NCI-H2171 (cell line): ENCODE measurements at places on chromosomes 6 and 20.

DNA sequence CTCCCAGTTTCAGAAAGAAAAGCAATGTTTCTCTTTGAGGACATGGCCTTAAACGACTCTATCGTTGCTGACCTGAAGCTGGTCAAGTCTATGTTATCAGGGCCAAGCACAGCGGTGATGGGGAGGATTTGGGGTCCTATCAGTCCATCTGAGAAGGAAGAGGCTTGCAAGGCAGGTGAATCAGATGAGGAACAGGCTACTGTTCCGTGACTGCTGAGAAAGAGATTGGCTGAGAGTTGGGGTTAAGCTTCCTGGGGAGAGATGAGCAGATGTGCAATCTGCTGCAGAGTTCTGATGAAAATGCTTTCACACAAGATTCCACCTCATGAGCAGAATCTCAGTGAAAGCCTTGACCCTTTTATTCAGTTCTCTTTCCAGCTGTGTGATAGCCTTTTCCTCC is 168.3 kb upstream of the STMND1 start:
- DNase-seq: no peak

DNA sequence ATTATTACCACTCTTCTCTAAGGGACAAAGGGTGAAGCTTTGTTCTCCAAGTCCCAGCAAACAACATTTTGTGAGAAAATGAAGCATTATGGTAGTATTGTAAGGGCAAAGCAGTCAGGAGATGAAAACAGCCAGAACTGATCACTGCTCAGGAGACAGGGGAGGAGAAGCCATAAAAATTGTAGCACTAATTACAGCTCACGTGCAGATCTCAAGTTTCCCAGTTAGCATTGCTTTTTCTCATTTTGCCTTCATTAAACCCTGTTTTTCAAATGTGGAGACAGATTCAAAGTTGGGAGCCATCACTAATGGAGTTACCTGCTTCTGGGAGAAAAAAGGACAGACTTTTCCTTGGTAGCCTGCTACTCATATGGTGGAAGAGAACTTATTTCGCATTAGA is 210.9 kb upstream of the PDE10A start:
- no peak for DNase-seq

DNA sequence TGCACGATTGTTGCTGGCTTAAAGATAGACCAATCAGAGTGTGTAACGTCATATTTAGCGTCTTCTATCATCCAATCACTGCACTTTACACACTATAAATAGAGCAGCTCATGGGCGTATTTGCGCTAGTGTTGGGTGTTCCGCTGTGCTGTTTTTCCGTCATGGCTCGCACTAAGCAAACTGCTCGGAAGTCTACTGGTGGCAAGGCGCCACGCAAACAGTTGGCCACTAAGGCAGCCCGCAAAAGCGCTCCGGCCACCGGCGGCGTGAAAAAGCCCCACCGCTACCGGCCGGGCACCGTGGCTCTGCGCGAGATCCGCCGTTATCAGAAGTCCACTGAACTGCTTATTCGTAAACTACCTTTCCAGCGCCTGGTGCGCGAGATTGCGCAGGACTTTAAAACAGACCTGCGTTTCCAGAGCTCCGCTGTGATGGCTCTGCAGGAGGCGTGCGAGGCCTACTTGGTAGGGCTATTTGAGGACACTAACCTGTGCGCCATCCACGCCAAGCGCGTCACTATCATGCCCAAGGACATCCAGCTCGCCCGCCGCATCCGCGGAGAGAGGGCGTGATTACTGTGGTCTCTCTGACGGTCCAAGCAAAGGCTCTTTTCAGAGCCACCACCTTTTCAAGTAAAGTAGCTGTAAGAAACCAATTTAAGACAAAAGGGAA is 57.9 kb downstream of the TRIM38 start:
- DNase-seq: peak; percentile 80

- no peak for DNase-seq
Measured at GRCh38 chr6:44386929-44387345, 569 bp upstream of the CDC5L start.

GRCh38 chr6:36914227-36914794 is 28.6 kb downstream of the C6orf89 start:
- DNase-seq: no peak

- DNase-seq: no peak
Measured at GRCh38 chr6:76719449-76719848, 647.0 kb upstream of the IMPG1 start.

DNA sequence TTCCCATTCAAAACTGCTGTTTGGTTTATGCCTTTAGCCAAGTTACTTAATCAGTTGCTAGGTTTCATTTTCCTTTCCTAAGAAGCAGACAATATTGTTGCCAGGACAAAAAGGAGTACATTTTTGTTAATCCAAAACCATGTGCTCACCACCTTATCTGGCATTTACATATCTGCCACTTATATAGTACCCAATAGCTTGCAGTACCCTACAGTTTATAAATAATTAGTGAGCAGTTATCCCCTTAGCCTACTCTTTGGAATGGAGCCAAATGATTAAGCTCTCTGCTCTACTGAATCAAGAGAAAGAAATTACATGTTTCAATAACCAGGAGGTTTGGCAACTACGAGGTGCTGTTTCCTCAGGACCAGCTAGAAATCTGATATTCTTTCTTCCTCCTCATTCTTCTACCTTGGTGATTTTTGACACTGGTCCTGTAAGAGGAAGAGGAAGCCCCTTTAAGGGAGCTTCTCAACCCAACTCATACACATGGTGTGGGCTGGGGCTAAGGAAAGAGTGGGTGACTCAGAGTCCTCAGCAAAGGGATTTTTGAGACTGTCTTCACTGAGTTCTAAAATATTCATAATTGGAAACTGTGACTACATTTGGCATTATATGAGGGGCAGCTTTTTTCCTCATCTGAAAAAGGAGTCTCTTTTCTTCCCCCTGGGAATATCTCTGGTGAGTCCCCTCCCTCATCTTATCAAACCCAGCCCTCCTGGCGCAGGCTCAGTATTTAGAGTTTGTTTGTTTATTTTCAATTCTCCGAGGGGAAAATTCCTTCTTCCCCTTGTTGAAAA is 1.5 kb downstream of the ZNFX1 start:
- peak; percentile 89 for DNase-seq

GRCh38 chr20:45833883-45834796 is 541 bp downstream of the SNX21 start:
- no peak for DNase-seq

GRCh38 chr6:112065426-112065986 is 11.6 kb downstream of the CCN6 start:
- no peak for DNase-seq

DNA sequence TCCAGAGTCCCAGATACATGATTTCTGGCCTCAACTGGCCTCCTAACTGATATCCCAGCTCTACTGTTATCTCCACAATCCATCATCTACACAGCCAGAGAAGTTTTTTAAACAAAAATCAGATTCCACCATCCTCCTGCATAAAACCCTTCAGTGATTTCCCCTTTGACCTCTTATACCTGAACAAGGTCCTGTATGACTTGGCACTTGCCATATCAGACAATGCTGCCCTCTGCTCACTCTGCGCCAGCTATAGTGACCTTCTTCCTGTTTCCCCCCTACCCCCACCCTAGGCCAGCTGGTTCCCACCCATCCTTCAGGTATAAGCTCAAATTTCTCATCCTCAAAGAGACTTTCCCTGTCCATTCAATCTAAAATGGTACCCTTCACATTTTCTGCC is 322.2 kb downstream of the PKHD1 start:
- DNase-seq: no peak

GRCh38 chr20:57664476-57664875 is 44.2 kb upstream of the ZBP1 start:
- no peak for DNase-seq

- DNase-seq: no peak
Measured at GRCh38 chr20:4688305-4688704, 33.4 kb upstream of the PRND start.

- DNase-seq: no peak
Measured at GRCh38 chr20:49557449-49557848, 10.5 kb downstream of the PTGIS start.

- DNase-seq: no peak
Measured at GRCh38 chr20:43949741-43950618, 35.3 kb downstream of the TOX2 start.

GRCh38 chr6:9482030-9482738 is 932.7 kb downstream of the TFAP2A start:
- DNase-seq: no peak

DNA sequence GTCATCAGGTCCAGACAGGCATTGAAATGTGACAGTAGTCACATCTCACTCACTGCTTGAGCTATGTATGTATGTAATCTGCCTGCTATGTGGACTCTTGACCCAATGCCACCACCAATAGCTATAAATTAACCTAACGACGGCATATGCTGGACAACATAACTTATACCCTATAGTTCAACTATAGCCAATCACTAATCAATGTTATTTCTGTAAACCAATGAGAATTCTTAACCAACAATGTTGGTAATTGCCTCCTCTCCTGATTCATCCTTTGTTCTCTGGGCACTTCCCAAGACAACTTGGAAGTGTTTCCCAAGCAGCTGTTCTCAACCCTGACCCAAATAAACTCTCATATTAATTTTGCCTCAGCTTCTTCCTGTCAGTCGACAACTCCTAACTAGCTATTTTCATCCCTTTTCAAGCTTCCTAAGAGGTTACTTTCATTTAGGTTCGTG is 24.1 kb upstream of the SERPINB1 start:
- no peak for DNase-seq

DNA sequence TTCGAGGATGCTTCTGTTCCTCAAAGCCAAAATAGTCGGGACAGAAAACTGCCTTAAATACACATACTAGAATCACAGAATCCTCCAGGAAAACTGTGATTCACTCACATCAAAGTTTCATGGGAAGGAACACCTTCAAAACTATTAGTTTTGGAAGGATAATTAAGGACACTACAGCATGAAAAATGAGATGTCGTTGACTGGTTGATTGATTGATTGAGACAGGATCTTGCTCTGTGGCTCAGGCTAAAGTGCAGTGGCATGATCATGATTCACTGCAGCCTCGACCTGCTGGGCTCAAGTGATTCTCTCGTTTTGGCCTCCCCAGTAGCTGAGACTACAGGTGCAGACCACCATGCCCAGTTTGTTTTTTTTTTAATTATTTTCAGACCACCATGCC is 25.7 kb upstream of the MAP3K4 start:
- DNase-seq: no peak

DNA sequence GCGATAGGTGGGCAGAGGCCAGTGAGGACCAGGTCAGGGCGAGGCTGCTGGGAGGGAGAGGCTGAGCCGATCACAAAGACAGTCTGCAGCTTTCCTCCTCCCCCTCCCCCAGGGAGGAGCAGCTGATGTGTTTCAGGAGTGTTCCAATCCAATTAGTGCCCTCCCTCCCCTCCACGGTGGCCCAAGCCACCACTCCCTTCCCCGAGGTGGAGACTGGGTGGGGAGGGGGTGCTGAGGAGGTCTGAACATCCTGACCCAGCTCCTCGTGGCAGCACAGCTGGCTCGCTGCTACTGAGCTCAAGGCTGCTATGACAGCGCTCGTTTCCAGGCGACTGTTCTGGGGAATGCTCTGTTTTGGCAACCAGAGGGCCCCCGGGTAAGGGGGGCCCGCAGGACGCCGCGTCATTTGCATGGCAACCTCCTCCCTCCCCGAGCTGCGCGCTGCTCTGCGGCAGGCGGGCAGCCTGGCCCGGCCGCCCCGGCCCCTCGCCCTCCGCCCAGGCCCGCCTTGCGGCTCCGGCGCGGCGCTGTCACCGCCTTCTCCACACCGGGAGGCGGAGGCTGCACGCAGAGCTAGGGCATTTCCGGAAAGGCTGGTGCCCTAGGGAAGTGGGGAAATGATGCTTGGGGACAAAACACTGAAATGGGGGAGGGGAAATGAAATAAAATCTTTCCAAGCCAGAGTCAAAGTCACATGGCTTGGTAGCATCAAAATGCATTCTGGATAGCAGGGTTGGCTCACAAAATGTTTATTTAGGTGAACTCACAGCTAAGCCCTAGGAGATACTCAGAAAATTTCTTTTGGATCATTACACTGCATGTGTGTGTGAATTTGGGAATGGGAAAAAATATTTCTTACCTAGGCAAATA is 67.4 kb upstream of the PIM1 start:
- peak; percentile 98 for DNase-seq

DNA sequence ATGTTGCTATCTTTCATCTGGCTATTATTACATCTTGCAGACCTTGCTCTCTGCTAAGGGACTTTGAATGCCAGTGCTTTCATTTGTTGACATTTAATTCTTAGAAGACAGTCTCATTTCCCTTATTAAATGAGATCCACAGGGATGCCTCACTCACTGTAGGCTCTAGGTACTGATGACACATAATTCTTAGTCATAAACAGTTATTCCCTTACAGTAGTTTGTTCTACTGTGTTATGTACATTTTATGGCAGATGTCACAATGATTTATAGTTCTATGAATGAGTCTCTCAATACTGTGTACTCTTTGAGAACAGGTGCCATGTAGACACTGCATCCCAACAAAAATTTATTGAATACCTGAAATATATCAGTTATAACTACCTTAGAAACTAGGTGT is 70.3 kb downstream of the FAM83B start:
- no peak for DNase-seq

- DNase-seq: no peak
Measured at GRCh38 chr20:16405254-16405653, 168.0 kb downstream of the KIF16B start.

DNA sequence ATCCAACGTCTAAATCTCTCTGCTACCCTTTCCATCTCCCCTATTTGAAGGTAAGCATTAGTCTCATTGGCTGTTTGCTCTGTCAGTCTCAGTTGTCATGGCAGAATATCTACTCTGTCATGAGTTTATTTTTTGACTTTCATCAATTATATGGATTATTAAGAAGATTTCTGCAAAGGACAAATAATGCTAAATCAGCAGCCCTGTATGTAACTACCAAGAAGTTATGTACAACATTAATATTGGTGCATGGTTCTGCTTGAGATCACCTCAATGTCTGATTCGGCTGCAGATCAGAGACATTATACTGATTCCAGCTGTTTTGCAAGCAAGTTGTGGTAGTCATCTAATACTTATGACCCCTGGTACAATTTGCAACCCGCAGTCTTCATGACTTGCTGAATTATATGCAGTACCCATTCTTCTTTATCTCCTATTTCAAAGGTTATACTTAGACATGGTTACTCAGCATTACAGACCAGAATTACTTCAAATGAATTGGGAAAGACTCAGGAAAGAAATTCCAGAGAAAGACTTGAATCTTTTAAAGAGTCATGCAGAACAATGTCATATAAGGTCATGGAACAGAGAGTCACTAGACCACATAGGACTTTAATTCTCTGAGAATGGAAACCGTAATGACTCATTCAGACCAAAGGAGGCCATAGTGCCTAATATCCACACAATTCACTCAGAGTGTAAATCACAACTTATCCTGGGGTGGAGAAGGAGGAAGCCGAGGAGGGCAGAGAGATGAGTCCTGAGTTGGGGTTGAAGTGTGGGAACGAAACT is 201.4 kb downstream of the IBTK start:
- DNase-seq: no peak

DNA sequence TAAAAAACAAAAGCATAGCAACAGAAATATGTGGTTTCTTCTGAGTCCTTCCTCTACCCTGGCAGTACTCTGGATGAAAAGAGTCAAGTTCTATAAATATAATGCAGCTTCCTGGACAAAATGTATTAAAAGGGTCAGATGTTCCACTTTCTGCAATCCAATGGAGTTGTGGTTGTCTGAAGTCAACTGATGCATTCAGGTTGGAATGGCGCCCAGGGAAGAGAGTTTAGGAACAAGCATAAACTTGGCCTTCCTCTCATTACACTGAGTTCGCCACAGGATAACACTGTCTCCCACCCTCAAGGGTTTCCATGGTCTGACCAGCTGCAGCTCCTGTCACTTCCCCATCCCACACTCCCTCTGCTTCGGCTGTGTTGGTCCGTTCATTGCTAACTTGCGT is 66.4 kb downstream of the PLEKHG1 start:
- DNase-seq: no peak

GRCh38 chr20:642398-643174 is 10.4 kb downstream of the SRXN1 start:
- DNase-seq: no peak
